ENCODE measurements at places on chromosomes 11 and 22. TPM values are rescaled to one million over a fixed set of nuclear protein-coding genes. Genes with fewer than 3 reads are reported as not detected.
A peak's percentile ranks its signal among the peaks of the same experiment; 100 is the strongest.

DNA sequence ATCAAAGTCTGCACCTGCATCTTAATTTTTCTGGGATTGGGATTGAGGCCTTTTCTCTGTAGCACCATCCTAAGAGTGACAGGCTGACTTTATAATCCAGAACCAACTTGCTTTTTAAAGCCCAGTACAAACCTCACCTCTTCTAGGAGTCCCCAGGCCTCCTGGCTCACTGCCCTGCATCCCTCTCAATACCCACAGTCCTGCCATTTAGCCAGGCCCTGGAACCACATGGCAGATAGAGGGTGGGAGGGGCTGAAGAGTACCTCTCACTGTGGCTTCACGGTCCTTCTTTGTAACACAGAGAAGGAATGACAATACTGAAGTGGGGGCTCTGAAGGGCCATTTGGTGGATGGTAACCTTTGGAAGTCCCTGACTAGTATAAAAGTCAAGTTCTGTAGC, 63.5 kb upstream of the PHOX2A start:
- no peak for DNase-seq

DNA sequence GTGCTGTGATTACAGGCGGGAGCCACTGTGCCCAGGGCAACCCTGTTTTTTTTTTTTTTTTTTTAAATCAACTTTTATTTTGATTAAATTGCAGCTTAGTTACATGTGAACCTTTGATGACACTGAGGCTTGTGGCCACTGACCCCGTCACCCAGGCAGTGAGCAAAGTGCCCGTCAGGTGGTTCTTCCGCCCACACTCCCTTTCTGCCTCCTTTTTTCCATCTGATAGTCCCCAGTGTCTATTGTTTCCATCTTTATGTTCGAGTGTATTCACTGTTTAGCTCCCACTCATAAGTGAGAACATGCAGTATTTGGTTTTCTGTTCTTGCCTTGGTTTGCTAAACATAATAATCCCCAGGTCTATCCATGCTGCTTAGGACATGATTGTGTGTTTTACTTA, 110.9 kb upstream of the GRK3 start:
- no peak for DNase-seq

GRCh38 chr22:27416511-27417420, 384.8 kb downstream of the MN1 start:
- peak; percentile 76 for DNase-seq

- no peak for DNase-seq
Observed at GRCh38 chr22:40243891-40244290, 66.2 kb downstream of the TNRC6B start.

GRCh38 chr22:31776231-31776630, 22.4 kb downstream of the DEPDC5 start:
- DNase-seq: no peak

GRCh38 chr11:60118338-60118737, 29.9 kb downstream of the MS4A2 start:
- DNase-seq: no peak

DNA sequence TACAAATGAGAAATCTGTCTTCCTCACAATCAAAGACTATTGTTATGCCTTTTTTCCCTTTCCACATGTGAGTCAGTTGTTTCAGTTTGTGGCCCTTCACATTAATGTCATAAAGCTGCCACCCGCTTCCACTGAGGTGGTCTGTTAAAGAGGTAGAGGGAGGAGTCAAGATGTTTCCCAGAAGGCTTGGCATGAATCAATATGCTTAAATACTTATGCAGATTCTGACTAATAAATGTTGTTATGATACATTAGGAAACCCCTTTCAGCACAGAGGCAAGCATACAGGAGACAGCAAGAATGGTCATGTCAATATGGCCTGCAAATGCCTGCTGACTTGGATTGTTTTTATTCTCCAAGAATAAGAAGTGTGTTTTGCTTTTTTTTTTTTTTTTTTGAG, 6.5 kb downstream of the RTN3 start:
- no peak for DNase-seq

- DNase-seq: no peak
Observed at GRCh38 chr11:69011624-69012091, 1.4 kb downstream of the MRGPRF start.

DNA sequence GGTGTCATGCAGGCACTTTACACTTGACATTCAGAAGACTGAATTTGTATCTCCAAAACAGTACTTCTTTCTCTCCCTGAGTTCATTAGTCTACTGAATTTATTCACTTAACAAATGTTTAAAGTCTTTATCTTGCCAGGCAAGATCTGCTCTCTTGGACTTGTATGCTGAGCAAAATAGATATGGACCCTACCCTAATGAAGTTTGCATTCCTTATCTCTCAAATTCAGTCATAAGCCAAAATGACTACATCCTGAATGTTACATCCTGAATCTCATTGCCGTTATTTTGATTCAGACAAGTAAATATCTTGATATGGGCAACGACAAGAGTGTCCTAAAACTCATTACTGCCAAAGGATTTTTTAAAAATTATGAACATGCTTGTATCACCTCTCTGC, 29.7 kb downstream of the FAR1 start:
- DNase-seq: no peak

DNA sequence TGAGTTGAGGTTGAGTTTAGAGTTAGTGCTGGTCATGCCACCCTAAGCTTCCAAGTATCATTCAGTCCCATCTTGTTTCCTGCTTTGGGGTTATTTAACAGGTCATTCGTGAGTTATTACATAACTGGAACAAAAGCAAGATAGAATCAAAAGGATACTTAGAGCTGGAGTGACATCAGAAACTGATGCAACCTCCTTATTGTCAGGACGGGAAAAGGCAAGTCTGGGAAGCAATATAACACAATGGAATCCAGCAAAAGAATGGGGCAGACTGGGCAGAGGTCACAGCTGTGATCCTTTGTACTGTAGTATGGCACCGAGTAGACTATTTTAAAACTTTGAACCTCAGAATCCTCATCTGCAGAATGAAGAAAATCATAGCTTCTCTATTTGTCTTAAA, 4.4 kb upstream of the PRSS23 start:
- no peak for DNase-seq

- no peak for DNase-seq
Observed at GRCh38 chr22:40874016-40874415, 12.1 kb upstream of the DNAJB7 start.

DNA sequence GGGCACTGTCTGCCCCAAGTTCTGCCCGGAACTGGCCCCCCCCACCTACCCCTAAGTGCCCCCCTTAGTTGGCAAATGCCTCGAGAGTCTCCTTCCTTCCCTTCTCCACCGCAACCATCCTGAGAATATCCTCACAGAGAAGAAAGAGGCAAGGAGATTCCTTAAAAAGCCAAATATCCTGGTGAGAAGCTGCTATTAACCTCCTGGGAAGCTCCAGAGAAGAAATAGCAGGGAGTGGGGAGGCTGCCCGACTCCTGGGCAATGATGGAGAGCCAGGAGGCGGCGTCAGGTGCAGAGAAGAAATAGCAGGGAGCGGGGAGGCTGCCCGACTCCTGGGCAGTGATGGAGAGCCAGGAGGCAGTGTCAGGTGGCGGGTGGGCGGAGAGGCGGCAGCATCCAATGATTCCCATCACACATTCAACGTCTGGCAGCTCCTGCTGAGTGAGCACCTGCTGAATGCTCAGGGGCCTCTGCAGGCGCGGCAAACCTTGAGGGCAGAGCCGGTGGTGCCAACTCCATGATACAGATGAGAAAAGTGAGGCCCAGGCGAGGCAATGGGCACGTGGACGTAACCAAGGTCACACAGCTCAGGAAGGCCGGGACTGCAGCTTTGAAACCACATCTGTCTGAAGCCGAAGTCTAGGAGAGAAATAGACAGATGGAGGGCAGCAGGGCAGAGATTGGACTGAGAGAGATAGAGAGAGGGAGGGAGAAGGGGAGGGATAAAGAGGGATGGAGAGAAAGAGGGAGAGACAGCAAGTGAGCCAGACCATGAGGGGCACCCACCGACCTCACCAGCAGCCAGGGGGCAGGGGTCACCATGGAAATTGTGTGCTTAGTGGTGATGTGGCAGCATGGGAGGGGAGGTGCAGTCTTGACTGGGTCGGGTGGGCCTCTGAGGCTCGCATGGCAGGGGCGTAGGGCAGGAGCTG, 58.3 kb downstream of the CYTH4 start:
- peak; percentile 66 for DNase-seq

- DNase-seq: peak; percentile 71
Observed at GRCh38 chr11:115455613-115456012, 48.6 kb downstream of the CADM1 start.

- no peak for DNase-seq
Observed at GRCh38 chr22:39256186-39256552, 11.4 kb upstream of the PDGFB start.

Gene LRRN4CL
- 0.36 TPM for polyA plus RNA-seq

Gene OR51E2
- 0.12 TPM for polyA plus RNA-seq

Gene TESMIN
- 12.9 TPM for polyA plus RNA-seq

Gene MPPED2
- polyA plus RNA-seq: 3.4 TPM

Gene BRD1
- 22.4 TPM for polyA plus RNA-seq
